Stimulated activated CD8-positive, alpha-beta memory T cell treated with anti-CD3 and anti-CD28 coated beads, Interleukin-4, amount 100 ng/mL, for 4 hours (primary cell): ENCODE measurements at places on chromosomes 7 and 10.

- no peak for DNase-seq
Observed at GRCh38 chr10:17771017-17771416, 19.0 kb downstream of the TMEM236 start.

DNA sequence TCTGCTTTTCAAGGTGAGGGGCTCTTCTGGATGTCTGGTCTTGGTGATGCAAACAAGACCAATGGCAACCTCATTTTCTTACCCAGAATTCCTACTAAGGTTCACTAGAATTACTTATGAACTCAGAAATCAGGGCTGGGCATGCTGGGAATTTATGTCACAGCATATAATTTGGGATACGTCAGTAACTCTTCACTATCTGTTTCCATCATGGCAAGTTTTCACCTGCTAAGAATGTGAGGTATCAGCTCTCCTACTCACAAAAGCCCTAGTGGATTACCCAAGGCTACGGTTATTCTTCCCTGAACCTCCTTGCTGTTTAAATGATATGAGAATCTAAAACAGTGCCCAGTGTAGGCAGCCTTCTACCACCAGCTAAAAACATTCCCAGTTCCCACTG, 53.1 kb downstream of the PNLIPRP2 start:
- DNase-seq, result no peak

GRCh38 chr10:74417397-74417796, 266.4 kb downstream of the ADK start:
- no peak for DNase-seq

DNA sequence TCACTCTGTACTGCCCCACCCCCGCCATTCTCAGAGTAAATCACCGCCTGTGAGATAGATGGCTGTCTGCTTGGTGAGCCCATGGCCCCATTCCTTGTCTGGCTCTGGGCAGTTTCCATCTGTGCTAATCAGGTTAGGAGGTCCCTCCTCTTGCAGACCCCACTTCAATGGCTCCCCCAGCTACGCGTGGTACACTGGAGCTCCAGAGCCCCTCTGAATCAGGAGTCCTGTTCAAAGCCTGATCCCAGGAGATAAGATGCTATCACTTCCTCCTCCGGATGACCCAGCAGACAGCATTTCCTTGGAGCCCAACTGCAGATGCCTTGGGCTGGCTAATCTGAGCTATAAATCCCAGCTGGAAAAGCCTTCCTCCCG, 122.3 kb downstream of the SH3PXD2A start:
- no peak for DNase-seq

- DNase-seq, result no peak
Observed at GRCh38 chr7:35379481-35379880, 125.6 kb upstream of the TBX20 start.

- DNase-seq, result no peak
Observed at GRCh38 chr10:100566561-100566960, 30.8 kb downstream of the HIF1AN start.

GRCh38 chr7:83866582-83866981, 217.6 kb upstream of the SEMA3E start:
- no peak for DNase-seq

- DNase-seq, result no peak
Observed at GRCh38 chr7:70154521-70155180, 556.4 kb downstream of the AUTS2 start.

DNA sequence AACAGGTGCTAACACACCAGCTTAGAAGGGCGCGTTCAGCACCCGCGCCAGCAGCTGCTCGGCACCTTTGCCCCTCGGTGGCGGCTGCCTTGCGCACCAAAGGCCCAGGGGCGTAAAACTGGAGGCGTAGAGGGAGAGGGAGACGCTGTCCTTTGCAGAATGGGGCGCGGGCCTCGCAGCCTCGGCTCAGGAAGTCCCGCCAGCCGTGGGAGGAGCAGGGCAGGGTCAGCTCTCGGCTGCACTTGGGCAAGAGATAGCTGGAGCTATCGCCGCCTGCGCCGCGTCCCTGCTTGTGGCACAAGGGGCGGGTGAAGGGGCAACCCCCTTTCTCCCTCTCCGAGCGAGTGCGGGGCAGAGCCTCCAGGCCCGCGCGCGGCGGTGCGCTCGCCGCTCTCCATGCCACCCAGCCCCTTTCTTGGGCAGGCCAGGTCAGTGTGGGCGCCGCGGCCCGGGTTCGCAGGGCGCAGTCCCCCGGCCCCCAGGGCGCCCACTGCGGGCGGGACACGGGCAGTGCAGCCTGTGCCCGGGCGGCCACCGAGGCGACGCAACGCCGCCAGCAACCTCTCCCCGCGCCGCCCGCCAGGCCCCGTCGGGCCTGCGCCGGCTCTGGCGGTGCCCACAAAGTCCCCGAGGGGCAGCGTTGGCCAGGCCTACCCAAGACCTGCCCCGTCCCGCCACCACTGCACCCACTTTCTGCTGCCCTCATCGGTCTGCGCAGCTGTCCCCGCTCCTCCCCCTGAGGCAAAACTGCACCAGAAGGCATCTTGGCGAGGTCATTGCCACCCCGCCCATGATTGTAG, 4.1 kb downstream of the NEUROD6 start:
- no peak for DNase-seq

- DNase-seq, result no peak
Observed at GRCh38 chr10:73263693-73264347, 11.4 kb upstream of the MRPS16 start.
